ENCODE measurements at places on chromosomes 2 and 18. TPM values are rescaled to one million over a fixed set of nuclear protein-coding genes. Genes with fewer than 3 reads are reported as not detected.

- no peak for DNase-seq
Measured at GRCh38 chr2:158914066-158914465, 54.4 kb upstream of the TANC1 start.

DNA sequence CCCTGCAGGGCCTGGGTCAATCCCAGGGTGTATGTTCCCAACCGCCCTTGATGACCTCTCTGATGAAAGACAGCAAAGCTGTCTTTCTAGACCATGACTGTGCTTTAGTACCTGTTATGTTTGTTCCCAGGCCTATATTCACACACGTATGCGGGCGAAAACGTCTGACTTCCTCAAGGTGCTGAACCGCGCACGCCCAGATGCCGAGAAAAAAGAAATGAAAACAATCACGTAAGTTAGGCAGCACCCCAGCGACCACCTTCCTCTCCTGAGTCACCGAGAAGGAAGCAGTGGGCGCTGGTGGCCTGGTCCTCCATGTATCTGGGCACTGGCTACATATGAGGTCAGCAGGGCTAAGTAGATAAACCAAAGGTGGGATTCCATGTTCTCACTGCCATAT lies 11.1 kb upstream of the GPBAR1 start:
- no peak for DNase-seq

The POTEC gene
- not detected for polyA plus RNA-seq

The MBOAT2 gene
- 121 TPM for polyA plus RNA-seq
